ENCODE measurements at places on chromosomes 3 and 15. TPM values are rescaled to one million over a fixed set of nuclear protein-coding genes. Genes with fewer than 3 reads are reported as not detected.

DNA sequence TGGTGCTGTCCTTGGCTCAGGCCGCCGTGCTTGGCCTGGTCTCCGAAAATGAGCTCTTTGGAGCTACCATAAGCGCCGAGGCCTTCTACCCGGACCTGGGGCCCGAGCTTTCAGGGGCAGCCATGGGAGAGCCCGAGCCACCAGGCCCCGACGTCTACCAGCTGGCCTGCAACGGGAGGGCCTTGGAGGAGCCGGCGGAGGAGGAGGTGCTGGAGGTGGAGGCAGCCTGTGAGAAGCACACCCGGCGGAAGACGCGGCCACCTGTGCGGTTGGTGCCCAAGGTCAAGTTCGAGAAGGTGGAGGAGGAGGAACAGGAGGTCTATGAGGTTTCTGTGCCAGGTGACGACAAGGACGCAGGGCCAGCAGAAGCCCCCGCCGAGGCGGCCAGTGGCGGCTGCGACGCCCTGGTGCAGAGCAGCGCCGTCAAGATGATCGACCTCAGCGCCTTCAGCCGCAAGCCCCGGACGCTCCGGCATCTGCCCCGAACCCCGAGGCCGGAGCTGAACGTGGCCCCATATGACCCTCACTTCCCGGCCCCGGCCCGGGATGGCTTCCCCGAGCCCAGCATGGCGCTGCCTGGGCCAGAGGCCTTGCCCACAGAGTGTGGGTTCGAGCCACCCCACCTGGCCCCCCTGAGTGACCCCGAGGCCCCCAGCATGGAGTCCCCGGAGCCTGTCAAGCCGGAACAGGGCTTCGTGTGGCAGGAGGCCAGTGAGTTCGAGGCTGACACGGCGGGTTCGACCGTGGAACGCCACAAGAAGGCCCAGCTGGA is 34.9 kb downstream of the IDH2 start:
- DNase-seq, result no peak

SLC2A2 gene
- not detected for total RNA-seq

DNA sequence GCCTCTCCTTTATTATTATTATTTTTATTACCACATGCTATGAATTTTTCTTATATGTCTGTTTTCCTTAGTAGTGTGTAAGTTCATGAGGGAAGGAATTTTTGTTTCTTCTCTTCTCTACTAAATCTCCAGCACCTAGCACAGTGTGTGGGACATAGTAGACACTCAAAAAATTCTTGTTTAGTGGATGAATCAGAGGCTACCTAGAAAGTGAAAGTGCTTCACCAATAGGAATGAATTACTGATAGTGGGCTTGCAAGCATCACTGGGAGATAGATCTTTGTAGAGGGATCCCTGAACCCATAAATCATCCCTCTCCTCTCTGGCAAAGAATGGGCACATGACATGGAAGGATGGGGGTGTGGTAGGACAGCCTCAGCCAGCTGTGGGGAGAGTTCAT is 8.5 kb downstream of the SPTBN5 start:
- no peak for DNase-seq

DNA sequence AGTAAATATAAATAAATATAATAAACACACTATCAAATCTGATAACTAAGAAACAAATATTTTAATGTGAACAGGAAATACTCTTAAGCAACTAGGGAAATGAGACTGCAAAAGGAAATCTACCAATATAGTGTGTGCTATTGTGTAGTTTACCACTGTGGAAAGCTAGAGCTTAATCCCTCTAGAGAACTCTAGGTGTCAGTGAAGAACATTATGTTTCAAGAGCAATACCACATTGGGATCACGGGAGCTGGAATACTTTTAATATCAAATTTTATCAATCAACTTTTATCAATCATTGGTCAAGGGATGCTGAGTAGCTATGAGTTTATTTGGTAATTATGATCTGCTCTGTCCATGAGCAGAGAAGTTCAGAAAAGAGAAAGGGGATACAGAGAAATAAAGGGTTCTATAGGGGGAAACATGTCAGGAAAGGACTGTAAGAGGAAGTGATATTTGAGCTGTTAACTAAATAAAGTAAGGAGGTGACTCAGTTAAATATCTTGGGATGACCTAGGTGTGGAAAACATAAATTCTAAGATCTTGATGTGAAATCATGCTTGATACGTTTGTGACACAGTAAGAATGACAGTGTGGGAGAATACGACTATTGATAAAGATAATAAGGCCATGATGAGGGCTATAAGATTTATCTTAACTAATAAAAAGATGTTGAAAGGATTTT is 762.2 kb upstream of the ALCAM start:
- DNase-seq, result no peak

OR5K2 gene
- not detected for total RNA-seq

GRCh38 chr15:84606653-84607120 is 5.9 kb downstream of the ZSCAN2 start:
- no peak for DNase-seq

DNA sequence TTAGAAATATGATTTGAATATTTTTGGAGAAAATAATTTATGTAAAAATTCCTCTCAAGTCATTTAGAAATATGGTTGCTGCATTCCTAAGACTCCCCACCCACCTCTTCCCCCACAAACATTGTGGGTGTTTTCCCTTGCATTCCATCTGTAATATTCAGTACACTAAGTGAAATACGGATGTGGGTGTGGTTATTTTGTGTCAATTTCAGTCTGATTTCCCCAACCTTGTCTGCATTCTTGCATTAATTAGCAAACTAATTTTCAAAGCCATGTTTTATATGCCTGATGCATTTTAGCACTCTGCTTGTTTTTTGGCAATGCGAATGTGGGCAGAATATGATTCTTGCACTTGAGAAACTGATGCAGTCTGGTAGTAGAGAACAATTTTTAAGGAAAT is 408.3 kb upstream of the RGMA start:
- no peak for DNase-seq

GRCh38 chr15:81939604-81940440 is 106.0 kb downstream of the MEX3B start:
- DNase-seq, result no peak

- DNase-seq, result no peak
These were observed 230.5 kb upstream of the PROK2 start for GRCh38 chr3:72015463-72015862.

DNA sequence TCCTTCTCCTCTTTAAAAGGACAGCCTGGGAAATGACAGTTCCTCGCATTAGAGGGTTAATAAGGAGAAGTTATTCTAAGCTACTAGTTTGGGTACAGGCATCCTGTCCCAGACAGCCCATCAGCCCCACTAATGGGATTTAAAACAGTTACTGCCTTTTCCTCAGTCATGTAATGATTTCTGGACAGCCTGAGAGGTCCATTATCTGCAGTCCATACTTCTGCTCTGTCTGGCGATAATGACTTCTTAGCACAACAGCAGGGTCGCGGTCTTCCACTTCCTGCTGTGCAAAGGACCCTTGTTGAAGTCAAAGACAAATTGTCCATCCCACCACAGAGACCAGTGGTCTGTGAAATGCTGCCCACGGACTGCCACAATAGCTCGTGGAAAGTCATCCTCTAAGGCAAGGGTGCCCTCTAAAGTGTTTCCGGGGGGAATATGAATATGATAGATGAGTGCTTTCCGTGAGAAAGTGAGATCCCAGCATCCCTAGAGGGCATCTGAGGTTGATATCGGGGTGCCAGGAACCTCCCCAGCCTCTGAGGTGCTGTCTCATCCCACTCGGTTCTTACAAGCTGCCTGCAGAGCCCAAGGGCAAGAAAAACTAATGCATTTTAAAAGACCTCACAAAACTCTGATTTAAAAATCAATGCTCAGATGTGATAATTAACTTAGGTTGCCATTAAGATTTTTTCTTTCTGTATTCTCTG is 100.7 kb downstream of the SHOX2 start:
- no peak for DNase-seq

PLIN1 gene
- total RNA-seq, result 5.6 TPM

CPLX3 gene
- total RNA-seq, result not detected

DNA sequence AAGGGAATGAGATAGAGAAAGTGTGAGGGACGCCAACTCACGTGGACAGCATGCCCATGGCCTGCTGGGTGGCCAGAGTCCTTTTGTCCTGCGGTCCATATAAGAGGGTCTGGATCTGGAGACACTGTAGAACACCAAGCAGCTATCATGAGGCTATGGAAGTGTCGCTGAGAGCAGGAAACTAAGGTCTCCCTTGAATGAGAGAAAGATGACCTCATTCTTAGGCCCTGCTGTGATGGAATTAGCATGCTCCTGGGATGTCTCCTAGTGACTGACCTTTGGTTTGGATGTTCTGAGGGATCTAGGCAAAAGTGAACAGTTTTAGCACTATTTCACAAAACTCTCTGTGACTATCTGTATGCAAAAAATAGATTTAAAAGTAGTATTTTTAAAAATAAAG is 34.4 kb downstream of the SYNM start:
- DNase-seq, result no peak

PRR20G gene
- not detected for total RNA-seq

DNA sequence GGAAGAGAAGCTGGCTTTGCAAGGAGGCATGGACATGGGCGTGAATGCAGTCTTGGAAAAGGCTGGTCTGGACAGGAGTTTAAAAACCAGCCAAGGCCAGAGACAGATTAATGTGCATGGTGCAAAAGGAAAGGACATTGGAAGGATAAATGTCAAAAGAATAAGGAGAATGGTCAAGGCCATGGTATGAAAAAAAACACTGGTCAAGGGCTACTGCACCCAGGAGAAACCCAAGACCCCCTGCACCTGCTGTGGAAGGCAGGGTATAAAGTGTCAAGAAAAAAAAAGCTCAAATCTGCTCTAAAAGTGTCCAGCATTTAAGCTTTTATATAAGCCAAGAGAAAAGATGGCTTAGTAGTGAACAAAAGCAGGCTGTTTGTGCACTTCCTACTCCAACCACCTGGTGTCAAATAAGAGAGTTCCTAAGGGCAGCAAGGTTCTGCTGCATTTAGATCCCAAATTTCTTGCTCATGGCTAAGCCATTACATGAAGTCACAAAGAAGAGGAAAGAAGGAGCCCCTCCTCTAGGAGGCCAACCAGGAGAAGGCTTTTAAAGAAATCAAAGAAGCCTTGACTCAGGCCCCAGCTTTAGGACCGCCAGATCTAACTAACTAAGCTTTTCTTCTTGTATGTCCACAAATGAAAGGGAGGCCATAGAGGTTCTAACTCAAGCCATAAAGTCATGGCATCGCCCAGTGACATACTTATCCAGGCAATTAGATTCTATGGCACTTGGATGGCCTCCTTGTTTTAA is 16.9 kb downstream of the CCR4 start:
- DNase-seq, result no peak

DNA sequence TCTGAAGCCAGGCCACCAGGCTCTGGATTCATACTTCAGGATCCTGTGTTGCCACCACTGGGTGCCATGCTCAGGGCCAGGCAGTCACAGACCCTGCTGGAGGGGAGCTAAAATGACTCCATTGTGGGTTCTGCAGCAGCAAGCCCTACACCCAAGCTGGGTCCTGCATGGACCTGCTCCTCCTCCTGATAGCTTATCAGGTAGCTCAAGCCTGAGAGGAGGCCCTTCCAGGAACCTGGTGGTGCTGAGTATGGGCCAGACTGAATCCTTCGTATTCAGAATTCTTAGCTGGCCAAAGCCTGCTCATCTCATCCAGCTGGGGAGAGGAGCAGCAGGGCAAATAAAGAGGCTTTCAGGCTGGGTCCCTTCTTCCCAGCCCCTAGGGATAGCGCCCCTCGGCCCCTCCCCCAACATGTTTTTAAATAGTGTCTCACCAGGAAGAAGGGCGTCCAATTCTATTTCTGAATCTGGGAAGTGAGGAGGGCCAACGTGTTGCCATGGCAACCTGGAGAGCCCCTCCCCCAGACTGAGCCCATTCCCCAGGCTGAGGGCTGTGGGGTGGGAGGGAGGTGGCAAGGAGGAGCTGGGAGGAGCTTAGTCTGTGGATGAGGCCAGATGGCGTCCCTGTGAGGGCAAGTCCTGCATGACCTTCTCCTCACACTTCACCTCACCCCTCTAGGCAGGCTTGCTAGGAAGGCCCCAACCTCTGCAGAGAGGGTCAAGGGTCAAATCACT is 11.0 kb upstream of the CAMKV start:
- DNase-seq, result no peak

ARRDC4 gene
- 41.7 TPM for total RNA-seq

GRCh38 chr3:81913886-81914663 is 152.6 kb upstream of the GBE1 start:
- no peak for DNase-seq

DNA sequence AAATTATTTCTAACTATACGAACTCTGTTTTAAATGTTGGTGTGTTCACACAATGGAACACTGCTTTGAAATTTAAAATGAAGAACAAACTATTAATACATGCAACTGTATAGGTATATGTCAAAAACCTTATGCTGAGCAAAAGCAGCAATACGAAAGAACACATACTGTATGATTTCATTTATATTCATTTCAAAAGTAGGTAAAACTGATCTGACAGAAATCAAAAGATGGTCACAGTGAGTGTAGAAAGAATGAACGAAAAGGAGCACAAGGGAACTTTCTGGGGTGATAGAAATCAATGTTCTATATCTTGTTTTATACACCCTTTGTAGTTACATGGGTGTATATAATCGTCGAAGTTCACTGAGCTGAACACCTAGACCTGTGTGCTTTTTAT is 12.6 kb downstream of the ATP8B4 start:
- DNase-seq, result no peak

GRCh38 chr15:40768521-40769273 is 1.1 kb upstream of the C15orf62 start:
- no peak for DNase-seq

DNA sequence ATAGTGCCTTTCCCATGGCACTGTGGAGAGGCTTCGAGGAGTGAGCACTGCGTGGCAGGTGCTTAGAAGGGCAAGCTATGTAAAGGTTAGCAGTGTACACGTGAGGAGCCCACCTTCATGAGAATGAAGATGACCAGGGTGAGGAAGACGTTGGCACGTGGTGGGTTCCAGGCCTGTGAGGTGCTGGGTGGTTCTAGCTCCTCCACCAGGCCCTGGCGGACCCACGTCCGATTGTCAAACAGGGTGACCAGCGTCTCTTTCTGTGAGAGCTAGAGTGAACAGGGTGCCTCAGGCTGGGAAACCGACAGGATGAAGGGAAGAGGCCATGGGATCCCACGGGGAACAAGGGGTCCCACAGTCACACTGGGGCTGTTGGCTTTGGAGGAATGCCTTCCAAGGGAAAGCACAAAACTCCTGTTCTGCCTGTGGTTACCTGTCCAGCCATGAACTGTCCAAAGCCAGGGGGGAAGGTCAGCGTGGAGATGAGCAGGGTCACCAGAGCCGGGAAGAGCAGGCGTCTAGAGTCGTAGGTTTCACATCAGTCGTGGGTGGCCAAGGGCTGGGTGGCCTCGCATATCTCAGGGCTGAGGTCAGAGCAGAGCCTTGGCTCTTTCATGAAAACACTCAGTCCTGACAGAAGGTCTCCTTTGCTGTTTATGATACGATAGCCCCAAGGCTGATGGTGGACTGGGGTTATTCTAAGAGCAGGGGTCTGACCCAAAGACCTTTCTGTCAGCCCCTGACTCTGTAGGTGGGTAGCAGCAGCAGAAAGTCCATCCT is 6.0 kb downstream of the CLCN2 start:
- DNase-seq, result no peak
